Type B pancreatic cell (in vitro differentiated cells): ENCODE measurements at places on chromosomes 3 and 15.

DNA sequence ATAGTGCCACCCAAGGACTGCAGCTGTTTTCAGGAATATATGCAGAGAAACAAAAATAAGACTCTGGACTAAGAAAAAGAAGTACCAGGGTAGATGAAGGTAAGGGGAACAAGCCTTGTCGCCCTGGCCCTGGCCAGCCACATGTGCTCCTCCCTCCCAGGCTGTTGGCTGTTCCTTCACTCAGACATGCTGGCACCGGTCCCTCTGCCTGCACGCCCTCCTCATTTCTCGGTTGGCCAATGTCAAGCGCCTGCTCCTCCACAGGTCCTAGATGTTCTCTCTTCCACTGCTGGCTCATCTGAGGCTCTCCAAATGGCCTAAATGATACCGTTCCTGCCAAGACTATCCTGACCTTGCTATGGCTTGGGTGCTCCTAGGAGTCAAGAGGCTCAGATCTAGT is 288.4 kb upstream of the LYSMD4 start:
- no peak for DNase-seq

DNA sequence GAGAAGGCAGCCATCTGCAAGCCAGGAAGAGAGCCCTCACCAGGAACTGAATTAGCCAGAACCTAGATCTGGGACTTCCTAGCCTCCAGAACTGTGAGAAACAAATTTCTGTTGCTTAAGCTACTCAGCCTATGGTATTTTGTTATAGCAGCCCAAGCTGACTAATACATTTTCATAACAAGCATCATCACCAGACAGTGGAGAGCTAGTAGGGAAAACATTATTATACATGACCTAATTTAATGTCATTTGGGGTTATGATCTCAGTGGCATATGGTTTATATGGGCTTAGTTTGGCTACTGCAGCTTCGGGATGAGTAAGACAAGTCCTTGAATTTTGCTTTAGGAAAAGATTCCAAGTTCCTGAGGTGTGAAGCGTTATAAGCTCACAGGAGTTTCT is 35.6 kb downstream of the LNP1 start:
- no peak for DNase-seq

- DNase-seq, result no peak
These were observed 1.9 kb upstream of the ADPGK start for GRCh38 chr15:72785432-72785831.

DNA sequence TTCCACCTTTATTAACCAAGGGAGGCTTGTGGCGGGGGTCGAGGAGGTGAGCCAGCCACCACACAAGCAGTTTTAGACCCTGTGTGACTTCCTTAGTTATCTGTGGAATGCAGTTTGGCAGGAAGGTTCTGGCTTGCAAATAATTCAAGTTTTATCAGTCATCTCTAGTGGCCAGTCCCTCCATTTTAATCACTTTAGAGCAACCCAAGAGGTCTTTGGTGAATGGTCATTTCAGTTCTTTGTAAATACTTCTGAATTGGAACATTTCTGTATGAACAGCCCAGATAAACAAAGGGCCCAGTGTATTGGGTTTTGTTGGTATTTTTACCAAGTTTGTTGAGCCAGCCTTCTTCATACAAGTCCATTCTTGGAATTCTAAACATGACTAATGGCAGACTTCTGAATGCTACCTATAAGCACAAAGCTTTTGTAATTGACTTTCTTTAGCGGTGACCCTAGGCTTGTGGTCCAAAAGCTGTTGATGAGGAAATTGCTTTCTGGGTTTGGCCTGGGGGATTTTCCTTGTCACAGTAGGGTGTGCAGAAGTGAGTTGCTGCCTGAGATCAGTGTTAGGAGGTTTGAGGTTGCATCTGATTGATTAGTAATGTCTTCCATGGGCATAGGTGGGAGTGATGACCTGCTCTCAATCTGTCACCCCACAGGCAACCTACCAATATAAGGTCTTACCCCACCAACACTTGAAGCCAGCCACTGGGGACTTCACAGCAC is 193.3 kb upstream of the TOPAZ1 start:
- DNase-seq, result no peak

DNA sequence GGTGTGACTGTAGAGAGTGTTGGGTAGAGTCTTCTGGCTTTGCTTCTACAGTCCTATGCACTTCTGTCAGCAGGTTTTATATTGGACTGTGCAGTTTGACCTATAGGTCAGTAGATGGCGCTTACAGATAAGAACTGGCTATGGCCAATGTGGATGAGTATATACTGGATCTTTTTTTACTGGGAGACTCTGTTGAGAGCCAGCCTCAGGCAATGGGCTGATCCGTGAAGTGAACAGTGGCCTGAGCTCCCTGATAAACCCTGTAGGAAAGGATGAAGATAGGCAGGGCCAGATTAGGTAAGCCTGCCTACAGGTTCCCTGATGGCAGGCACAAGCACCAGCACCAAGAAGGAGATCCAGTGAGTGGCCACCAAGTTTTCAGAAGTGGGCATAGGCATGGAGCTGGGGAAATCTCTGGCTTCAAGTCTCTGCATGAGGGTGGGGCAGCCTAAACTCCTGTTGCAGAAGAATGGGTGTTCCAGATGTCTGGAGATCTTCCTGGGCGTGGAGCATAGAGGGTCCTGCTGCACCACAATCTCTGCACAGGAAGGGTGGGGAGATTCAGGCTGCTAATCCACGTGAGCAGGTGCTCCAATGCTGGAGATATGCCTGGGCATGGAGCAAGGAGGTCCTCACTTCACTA is 326.0 kb upstream of the SGO1 start:
- no peak for DNase-seq

DNA sequence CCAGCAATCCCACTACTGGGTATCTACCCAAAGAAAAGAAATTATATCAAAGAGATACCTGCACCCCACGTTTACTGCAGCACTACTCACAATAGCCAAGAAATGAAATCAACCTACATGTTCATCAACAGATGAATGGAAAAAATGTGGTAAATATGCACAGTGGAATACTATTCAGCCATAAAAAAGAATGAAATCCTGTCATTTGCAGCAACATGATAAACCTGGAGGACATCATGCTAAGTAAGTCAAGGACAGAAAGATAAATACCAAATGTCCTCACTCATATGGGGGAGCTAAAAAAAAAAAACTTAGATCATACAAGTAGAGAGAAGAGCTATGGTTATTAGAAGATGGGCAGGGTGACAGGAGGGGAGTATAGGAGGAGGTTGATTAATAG is 9.1 kb downstream of the ZBTB11 start:
- no peak for DNase-seq

DNA sequence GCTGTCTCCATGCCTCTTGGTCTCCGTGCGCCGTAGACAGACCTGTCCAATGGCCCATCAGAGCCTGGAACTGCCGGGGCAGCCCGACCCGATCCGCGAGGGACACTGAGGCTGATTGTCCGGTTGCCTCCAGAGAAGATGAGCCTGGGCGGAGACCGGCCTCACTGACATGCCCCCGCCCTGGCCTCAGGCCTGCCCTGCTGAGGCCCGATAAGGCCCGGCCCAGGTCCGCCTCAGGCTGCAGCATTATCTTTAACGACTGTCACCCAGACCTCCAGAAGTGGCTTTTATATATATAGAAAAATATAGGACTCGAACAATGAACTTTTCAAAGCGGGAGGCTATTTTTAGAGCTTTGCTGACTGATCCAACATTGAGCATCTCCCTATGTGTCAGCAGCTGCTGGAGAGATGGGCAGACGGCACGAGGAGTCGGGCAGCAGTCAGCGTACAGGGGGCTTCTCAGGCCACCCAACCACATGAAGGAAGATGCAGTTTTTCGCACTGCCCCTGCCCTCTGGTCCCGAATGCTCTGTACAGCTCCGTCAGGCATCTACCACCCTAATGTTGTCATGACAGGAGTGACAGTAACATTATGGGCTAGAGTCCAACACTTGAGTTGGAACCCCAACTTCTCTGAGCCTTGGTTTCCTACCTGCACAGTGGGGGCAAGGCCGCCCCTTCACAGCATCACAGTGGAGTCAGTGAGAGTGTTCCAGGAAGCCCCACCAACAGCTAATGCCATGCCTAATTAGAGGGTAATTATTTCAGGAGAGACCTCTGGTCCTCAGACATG is 112.0 kb upstream of the RPL32 start:
- DNase-seq, result no peak

- DNase-seq, result no peak
These were observed 253.8 kb upstream of the IGF1R start for GRCh38 chr15:98394546-98394945.

DNA sequence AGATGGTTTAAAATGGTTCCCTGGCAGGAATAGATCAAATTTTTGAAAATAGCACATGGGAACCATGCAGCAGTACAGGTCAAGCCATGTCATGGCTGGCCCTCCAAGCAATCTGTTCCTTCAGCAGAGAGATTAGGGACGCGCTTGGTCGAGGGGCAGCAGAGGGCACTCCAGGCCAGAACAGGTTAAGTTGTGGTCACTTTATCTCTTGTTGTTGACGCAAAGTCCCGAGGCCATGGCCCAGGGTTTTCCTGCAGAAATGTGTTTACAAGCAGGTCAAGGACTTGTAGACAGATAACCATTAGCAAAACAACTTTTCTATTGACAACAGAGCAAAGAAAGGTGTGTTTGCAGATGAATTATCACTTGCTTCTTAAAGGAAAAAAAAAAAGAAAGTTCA is 570.0 kb upstream of the NR2F2 start:
- no peak for DNase-seq

- DNase-seq, result peak; percentile 64
These were observed 52.2 kb downstream of the EXOG start for GRCh38 chr3:38548154-38548931.

DNA sequence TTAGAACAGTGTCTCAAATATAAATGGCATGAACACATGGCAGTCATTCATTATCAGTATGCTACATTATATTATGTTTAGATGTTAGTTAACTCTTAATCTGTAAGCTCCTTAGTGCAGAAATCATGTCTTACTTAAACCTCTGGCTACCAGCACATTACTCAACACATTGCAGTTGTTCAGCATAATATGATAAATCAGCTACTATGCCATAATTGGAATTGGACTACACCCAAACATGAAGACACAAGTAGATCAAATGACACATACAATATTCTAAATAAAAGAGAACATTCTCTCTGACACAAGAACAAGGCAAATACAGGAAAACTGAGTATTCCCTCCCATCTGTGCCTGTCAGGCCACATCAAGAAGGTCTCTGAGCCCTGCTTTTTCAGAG is 116.1 kb downstream of the PCCB start:
- DNase-seq, result no peak

GRCh38 chr3:147153830-147154539 is 252.4 kb downstream of the ZIC4 start:
- DNase-seq, result no peak

- DNase-seq, result no peak
These were observed 81.9 kb downstream of the PDE8A start for GRCh38 chr15:85063522-85064079.

DNA sequence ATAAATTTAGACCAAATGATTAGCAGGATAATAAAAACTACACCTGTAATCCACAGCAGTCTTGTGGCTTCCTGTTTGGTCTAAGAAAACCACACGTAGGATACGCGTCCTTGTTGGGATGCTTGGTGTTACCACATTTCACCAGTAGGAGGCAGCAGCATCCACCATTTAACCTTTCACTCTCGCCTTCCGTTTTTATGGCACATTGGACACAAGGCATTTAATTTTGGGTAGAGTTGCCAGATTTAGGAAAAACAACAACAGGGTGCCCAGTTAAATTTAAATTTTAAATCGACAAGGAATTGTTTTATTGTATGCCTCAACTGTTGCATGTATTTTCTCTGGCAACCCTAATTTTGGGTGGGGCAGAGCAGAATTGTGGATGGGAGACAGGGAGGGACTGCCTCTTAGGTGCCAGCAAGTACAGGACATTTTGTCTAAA is 6.3 kb downstream of the LRRC31 start:
- DNase-seq, result no peak

DNA sequence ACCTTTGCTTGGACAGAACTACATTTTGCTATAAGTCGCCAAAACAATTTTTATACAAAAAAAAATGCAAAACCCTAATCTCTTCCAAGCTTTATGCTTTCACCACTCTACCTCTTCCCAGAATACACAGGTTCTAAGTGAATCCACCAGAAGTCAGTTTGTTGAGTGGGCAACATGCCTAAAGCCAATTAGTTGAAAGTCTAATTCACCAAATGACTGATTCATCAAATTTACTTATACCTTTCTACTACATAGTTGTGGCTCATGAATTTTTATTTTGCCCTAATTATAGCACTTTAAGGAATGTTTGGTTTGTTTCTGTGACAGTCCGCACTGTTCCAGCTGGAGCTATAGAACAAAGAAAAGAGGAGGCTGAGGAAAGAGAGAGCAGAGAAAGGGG is 265.9 kb upstream of the TGFBR2 start:
- no peak for DNase-seq

GRCh38 chr3:106212665-106213222 is 343.9 kb upstream of the CBLB start:
- no peak for DNase-seq

DNA sequence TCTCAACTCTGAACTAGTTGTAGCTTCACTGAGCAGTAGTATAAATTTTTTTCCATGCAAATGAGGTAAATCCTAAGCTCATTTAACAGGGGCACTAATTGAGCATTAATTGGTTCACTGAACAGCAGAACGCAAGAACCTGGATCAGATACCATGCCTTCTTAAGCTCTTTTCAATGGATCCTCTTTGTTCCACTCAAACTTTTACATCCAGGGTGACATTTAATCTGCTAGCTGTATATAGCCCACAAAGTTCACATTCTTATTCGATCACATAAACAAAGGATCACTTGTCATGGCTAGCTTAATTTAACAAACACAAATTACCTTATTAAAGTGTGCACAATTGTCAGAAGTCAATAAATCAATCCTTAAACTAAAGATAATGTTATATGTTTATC is 281.6 kb downstream of the CNTN6 start:
- no peak for DNase-seq

- DNase-seq, result no peak
These were observed 32.2 kb upstream of the FMN1 start for GRCh38 chr15:33226559-33227181.

DNA sequence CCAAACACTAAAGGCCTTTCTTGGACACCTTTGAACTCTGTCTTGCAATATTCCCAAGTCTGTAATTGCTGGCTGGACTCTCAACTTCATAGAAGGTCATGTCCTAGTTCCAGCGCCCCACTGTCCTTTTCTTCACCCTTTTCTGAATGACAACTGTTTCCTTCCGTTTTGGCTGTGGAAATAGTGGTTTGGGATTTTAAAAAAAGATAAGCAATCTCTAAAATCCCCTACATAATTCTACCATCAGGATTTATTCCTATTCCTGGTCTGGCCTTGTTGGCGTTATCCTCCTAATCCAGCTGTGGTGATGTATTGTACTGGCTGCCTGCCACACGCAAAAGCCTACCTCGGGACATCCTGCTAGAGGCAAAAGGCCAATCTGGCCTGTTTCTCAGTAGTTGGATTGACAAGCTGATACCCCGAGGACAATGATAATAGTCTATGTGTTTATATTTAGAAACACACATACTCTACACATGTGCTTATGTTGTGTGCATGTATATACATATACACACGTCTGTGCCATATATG is 440.3 kb upstream of the DPH6 start:
- no peak for DNase-seq
